ENCODE measurements at places on chromosomes 12 and 14. TPM values are rescaled to one million over a fixed set of nuclear protein-coding genes. Genes with fewer than 3 reads are reported as not detected.

The SMARCC2 gene
- 55.3 TPM for polyA plus RNA-seq

The OTX2 gene
- polyA plus RNA-seq = not detected

- H3K27me3 ChIP-seq = no peaks in the 10 kb centered on the region
- no peaks in the 10 kb centered on the region for H3K36me3 ChIP-seq
- no peak for DNase-seq
Observed at GRCh38 chr14:100070310-100070709, 5.1 kb downstream of the EVL start.

DNA sequence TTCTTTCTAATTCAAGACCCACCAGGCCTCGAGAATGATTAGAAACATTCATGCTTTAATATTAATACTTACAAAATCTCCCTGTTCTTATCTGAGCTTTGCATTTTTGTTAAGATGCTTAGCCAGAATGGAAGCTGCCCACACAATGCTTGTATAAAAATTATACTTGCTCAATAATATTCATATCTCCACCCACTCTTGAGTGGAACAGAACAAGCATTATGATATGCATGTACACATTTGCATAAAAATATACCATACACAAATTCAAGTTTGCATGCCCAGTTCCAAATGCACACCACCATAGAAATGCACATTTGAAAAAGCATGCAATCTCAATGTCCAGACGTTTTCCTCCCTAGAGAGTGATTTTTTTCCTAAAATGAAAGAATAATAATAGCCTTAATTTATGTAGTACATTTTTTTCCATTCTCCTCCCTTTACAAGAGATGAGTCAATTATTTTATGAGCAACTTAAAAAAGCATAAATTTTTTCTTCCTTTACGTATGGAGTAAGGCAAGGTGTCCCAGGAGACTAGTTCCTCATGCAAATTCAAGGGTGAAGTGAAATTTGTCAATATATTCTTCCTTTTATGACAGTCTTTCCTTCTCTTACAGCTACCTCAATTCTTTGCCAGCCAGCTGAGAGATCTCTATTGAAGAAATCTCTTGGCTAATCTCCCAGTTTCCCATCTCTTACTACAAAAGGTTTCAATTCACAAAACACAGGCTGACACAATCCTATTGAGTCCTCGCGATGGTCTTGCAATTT lies 313.1 kb upstream of the GARIN6 start:
- H3K36me3 ChIP-seq = no peaks in the 10 kb centered on the region
- peak; percentile 64 for DNase-seq
- no peaks in the 10 kb centered on the region for H3K4me1 ChIP-seq
- no peak overlapping the region for H3K4me3 ChIP-seq
- no peak overlapping the region for H3K27ac ChIP-seq

DNA sequence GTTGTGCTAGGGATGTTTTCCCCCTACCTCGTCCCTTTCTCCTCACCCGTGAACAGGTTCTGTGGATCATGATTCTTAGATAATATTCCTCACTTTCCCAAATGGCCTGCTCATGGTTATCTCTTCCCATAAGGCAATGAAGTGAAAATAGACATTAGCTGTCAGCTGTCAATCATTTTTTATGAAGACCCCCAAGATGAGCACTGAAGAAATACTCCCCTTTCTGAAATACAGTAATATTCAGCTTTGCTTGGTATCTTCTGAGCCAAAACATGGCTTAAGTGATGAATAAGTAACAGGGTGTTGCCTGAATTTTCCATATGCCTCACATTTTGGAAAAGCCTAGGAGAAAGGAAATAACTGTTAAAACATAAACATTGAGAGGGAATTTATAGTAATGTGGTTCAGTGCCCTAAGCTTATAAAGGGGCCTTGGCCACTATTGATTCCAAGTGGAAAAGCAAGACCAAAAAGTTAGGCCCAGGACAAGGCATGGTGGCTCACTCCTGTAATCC lies 70.7 kb upstream of the NAP1L1 start:
- DNase-seq = peak; percentile 23
- H3K36me3 ChIP-seq = no peaks in the 10 kb centered on the region
- H3K4me1 ChIP-seq = no peaks in the 10 kb centered on the region
- no peak overlapping the region for H3K4me3 ChIP-seq

DNA sequence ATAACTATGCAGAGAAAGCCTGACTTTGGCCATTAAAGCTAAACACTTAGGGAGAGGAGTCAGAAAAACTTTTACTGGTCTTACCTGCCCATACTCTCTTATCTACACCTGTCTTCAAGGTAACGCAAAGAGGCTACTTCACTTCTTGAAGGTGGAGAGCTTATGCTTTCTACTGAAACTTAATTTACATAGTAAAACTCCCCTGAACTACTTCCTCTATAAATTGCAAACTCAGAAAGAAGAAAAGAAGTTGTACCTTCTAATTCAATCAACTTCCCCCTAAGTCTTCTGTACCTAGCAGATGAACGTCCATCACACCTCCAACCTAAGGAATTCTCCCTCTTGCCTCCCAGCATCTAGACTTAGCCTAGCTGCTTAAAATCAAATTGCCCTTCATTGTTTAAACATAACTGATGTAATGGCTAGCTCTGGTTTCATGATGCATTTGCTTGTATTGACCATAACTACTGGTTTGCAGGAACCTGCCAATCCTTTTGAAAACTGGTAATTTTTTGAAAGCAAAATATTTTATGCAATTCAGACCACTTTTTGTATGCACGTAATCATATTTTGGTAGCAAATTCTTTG lies 87.7 kb downstream of the STON2 start:
- H3K4me3 ChIP-seq = no peak overlapping the region
- H3K27ac ChIP-seq = no peak overlapping the region
- no peak for DNase-seq
- H3K4me1 ChIP-seq = peaks cover 12% of the 10 kb centered on the region

Measured in muscle of leg (tissue), 16 donors.